ENCODE measurements at places on chromosomes 2 and 18.

- no peak for DNase-seq
Observed at GRCh38 chr2:112493048-112493447, 11.1 kb downstream of the TTL start.

DNA sequence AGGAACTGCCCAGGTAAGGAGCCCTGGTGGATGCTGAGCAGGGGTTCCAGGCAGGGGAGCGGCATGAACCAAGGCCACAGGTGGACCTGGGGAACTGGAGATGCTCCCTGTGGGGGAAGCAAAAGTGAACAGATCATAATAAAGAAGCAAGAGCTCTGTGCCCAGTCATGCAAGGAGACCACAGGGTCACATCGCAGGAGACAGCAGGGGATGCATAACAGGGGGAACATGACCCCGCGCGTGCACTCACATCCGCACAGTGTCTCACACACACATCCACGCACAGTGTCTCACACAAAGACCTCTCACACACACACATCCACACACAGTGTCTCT, 473.3 kb upstream of the HS6ST1 start:
- no peak for DNase-seq

DNA sequence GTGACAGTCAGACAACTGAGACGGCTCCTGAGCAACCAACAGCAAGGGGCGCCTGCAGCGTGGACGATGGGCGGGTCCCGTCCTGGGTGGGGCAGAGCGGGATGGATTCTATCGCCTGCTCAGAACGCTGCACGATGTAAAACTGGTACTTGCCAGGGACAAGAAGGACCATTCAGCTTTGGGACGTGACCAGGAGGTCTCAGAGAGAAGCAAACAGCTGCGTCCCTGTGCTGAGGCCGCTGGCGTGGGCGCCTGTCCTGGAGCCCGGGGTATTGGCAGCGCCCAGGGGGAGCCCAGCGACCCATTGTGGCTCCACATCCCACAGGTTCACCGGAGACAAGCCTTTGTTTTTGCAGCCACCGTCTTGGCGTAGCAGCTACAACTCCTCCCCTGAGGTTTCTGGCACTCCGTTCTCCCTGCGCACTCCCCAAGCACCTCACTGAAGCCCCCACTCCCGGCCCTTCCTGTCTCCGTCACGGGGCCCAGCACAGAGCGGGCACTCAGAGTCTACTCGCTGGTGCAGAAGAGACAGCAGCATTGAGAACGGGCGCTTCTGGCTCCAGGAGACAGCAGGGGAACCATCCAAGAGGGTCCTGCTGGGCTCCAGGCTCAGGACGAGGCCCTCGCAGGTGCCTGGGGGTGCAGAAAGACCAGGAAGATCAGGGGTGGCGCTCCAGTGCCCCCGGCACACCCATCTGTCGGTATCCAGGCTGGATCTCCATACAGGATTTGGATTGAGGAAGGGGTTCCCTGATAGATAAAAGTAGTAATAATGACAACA, 22.1 kb upstream of the KCNG2 start:
- DNase-seq = no peak

DNA sequence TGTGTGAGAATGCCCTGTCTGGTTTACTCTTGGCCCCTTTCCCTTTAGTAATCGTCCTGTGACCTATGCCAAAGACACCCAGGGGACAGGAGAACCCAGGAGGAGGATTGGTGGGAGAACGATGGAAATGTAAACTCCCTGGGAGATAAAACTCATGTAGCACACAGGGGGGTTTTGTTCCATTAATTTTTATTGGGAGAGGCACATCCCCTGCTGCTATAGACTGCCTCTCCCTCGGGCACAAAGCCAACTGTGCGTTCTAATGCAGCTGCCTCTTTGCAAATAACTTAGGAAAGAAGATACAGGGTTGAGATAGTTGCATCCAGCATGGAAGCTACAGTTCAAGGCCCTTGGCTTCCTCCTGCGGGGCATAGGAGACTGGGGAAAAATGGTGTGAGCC, 489.6 kb downstream of the SLC4A3 start:
- no peak for DNase-seq

- no peak for DNase-seq
Observed at GRCh38 chr2:133568598-133568997, 335 bp upstream of the NCKAP5 start.

DNA sequence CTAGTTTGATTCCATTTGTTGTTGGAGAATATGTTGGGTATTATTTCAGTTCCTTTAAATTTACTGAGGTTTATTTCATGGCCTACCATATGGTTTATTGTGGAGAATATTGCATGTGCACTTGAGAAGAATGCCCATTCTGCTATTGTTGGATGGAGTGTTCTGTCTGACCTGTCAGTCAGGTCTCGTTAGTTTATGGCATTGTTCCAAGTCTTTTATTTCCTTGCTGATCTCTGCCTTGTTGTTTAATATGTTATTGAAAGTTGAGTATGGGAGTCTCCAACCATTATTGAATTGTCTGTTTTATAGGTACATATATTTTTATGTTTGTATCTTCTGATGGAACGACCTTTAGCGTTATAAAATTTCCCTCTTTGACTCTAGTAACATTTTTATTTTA, 86.3 kb downstream of the PTPN4 start:
- no peak for DNase-seq

- no peak for DNase-seq
Observed at GRCh38 chr2:33108483-33109443, 162.0 kb downstream of the LTBP1 start.

DNA sequence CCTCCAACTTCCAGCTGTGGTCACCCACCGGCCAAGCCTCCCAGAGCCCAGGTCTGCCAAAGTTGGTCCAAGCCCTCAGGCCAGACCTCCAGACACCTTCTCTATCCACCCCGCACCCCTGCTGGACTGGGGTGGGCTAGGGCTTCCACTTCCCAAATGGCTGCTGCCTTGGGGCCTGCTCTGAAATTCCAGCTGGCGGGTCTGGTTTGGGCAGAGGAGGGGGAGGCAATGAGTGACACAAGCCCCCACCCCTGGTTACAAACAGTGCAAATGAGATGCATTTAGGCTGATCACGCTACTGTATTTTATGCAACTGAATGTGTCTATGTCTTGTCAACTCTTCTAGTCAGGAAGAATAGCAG, 14.6 kb downstream of the POU3F3 start:
- DNase-seq = no peak

DNA sequence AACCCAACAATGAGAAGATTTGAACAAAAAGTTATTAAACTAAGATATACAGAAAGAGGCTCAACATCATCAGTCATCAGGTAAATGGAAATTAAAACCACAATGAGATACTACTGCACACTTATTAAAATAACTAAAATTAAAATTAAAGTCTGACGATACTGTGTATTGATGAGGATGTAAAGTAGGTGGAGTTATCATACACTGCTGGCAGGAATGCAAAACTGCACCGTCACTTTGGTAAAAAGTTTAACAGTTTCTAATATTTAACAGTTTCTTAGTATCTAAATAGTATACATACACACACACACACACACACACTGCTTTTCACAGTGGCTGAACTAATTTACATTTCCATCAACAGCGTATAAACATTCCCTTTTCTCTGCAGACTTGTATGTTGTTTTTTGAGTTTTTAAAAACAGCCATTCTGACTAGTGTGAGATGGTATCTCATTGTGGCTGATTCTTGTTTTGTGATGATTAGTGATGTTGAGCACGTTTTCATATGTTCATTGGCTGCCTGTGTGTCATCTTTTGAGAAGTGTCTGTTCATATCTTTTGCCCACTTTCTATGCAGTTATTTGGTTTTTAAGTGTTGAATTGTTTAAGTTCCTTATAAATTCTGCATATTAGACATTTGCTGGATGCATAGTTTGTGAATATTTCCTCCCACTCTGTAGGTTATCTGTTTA, 726.9 kb upstream of the CHAC2 start:
- no peak for DNase-seq

GRCh38 chr2:12313445-12314126, 403.1 kb upstream of the TRIB2 start:
- DNase-seq = no peak

- no peak for DNase-seq
Observed at GRCh38 chr2:38763228-38763627, 12.1 kb upstream of the SRSF7 start.

- no peak for DNase-seq
Observed at GRCh38 chr18:70576276-70577022, 287.6 kb downstream of the SOCS6 start.

GRCh38 chr2:28927878-28928277, 33.4 kb downstream of the WDR43 start:
- DNase-seq = no peak

DNA sequence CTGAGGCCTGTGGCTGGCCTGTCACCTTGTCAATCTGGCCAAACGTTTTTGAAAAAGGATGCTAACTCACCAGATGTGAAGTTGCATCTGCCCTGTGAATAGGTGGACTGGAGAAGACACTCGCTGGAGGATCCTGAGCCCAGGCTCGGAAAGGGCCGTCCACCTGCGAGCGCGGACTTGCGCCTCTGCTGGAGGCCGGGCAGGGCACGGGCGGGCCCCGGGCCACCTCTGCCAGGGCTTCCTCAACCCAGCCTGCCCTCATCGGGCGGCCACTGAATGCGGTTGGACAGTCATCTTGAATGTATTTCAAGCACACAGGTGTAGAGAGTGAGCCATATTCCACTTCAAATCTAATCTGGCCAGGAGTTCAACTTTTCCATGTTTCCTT, 83.9 kb downstream of the FAM210A start:
- DNase-seq = no peak
